ENCODE measurements at places on chromosomes 3 and 15.

GRCh38 chr3:54176106-54176505 lies 53.8 kb downstream of the CACNA2D3 start:
- DNase-seq = no peak

DNA sequence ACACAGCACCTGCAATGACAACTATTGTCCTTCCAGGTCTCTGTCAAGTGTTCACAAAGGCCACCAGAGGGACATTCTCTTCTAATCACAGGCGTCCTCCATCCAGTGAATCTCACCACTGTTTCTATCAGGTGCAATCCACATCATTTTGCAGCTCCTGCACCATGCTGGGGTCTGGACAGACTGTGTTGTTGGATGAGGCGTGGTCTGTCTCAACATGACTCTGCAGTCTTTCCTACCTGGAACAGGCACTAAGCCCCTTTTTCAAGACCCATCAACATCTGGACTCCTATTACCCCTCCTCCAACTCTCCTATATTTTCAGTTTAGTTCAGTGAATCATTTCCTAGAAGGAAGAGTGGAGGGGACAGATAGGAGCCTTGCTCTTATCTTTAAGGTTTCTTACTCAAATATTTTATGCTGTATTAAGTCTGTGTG lies 31.5 kb upstream of the VEPH1 start:
- no peak for DNase-seq

DNA sequence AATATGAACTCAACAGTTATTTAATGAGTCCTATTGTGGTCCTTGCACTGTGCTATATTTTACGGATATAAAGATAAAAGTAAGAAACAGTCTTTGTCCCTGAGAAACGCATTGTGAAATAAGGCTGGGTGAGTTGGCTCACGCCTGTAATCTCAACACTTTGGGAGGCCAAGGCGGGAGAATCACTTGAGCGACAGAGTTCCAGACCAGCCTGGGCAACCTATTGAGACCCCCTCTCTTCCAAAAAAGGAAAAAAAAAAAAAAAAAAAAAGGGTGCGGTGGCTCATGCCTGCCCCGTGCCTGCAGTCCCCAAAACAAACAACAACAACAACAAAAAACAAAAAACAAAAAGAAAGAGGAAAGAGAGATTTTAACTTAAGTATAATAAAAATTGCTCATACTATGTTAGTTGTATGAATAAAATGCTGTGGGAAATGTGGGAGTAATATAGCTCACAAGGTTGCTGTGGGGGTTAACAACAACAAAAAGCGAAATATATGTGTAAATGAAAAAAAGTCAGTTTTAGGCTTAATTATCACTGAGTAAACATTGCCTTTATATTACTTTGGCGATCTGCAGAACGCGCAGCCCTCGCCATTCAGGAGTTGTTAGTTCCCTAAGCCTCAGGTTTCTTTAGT lies 461 bp upstream of the FNDC3B start:
- no peak for DNase-seq

DNA sequence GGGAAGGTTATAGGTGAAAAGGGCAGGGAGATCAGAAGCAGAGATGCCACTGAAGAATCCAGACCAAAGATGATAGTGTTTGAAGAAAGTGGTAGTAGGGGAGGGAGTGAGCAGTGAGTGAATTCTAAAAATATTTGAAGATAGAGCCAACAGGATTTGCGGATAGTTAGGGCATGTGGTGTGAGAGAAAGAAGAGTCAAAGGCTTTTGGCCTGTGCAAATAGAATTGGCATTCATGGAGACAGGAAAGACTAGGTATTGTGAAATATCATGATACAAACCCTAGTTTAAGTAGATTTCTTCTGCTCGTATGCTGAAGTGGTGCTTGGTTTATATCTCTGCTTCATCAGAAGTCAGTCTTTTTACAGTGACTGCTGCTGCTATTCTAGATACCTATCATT lies 224.2 kb upstream of the CFAP20DC start:
- no peak for DNase-seq

DNA sequence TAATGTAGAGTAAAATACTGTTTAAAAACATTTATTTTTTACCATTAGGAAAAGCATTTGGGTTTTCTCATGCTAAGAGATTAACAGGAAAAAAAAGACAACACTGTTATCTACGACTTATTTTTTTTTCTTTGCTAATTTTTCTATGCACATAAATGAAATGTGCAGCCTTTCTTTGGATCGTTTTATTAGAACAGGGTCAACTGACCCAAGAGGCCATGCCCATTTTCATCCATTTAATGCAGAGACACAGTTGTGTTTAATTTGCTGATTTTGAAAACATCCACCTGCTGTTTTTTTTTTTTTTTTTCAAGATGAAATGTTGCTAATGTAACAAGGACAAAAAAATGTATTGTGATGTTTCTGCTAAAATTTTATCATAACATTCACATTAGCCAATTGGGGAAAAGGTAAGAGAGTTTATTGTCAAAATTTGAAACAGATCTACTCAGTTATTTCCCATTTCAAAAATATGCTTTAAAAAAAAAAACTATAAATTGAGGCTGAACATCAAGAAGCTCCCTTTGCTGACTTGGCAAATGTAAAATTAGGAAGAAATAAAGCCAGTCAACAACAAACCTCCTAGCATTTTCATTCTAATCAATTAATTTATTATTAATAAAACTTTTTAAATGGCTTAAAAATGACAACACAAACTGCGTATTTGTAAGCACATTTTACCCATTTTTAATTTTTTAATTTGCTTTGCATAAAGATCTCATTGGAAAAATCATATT lies 485.2 kb downstream of the ROBO2 start:
- DNase-seq = no peak

GRCh38 chr3:124147429-124147828 lies 155.5 kb upstream of the ROPN1 start:
- DNase-seq = no peak
